ENCODE measurements at places on chromosomes 1 and 21. TPM values are rescaled to one million over a fixed set of nuclear protein-coding genes. Genes with fewer than 3 reads are reported as not detected.

Gene GRIK1
- total RNA-seq, result not detected

Gene NECTIN4
- total RNA-seq, result 0.33 TPM

Gene ID3
- total RNA-seq, result 9.9 TPM

GRCh38 chr1:211643324-211644212 lies 31.9 kb downstream of the NEK2 start:
- DNase-seq, result no peak
- no peak overlapping the region for H3K27ac ChIP-seq
- H3K4me1 ChIP-seq, result peaks cover 7% of the 10 kb centered on the region
- no peaks in the 10 kb centered on the region for H3K27me3 ChIP-seq
- no peaks in the 10 kb centered on the region for H3K36me3 ChIP-seq

DNA sequence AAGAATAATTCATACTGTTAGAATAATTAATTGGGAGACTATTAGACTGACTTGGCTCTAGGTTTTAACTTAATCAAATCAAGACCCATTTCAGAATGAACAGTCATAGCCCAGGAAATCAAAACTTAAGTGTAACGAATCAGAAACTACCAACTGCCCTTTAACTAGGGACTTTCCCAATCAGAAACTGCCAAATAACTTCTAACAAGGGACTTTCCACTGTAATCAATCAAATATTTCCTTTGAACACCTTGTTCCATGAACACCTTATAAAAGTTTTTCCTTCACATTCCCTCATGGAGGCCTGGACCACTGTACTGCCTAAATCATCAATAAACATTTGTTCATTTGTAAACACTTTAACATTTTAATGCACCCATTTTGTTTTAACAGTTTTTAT lies 1054.7 kb upstream of the TMPRSS15 start:
- no peaks in the 10 kb centered on the region for H3K27me3 ChIP-seq
- H3K27ac ChIP-seq, result no peak overlapping the region
- no peaks in the 10 kb centered on the region for H3K4me1 ChIP-seq
- no peaks in the 10 kb centered on the region for H3K36me3 ChIP-seq
- DNase-seq, result no peak

DNA sequence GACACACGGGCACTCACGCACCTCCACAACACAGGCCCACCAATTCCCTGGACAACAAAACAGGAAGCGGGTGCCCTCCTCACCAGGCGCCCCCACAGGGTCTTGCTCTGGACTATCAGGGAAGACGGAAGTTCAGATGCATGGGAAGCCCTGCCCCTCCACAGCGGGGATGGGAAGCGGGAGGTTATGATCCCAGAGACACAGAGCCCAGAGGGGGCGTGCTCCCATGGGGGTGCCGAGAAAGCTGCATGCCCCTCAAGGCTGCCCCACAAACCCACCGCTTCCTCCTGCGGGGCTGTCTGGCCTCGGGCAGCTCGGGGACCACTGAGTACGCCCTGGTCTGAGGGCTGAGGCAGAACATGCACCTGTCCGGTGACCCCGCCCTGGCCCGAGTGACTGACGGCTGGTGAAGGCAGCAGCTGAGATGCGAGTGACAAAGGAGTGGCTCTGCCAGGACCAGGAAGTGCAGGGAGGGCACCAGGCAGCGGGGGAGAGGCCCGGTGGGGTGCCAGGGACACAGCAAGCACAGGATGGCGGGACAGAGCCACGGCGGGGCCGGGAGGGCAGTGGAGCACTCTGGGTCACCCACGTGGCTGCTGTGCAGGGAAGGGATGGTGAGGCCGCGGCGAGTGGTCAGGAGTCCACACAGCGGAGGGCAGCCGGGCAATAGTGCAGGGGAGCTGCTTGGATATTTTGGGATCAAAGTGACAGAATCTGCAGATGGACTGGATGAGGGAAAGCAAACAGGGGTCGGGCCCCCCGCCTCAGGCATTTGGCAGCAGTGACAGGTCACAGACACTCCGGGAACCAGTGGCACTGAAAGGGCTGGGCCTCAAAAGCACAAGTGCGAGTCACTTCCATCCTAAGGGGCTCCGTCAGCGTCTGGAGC lies 18.6 kb downstream of the NADK start:
- H3K27me3 ChIP-seq, result no peaks in the 10 kb centered on the region
- DNase-seq, result no peak
- H3K4me1 ChIP-seq, result no peaks in the 10 kb centered on the region
- no peak overlapping the region for H3K4me3 ChIP-seq
- H3K36me3 ChIP-seq, result peaks cover 33% of the 10 kb centered on the region
- no peak overlapping the region for H3K27ac ChIP-seq

GRCh38 chr1:43317817-43318471 lies 17.2 kb downstream of the TIE1 start:
- no peaks in the 10 kb centered on the region for H3K27me3 ChIP-seq
- no peaks in the 10 kb centered on the region for H3K4me1 ChIP-seq
- peak; percentile 55 for DNase-seq
- H3K36me3 ChIP-seq, result no peaks in the 10 kb centered on the region
- no peak overlapping the region for H3K27ac ChIP-seq

DNA sequence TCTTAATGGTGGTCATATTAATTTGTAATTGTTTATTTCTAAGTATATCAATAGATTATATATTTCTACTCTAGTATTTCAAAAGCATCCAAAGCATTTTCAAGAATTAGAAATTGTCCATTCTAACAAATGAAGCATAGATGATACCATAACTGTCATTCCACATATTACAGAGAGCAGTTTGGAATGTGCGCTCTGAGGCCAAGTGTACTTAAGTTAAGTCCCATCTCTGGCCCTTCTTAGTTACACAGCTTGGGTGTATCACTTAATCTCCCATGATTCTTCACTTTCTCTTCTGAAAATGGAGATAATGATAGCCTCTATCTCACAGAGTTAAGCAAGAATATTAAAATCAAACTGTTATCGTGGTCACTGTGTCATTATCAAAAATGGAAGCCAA lies 281.1 kb downstream of the MRPL39 start:
- H3K36me3 ChIP-seq, result no peaks in the 10 kb centered on the region
- H3K27me3 ChIP-seq, result no peaks in the 10 kb centered on the region
- DNase-seq, result no peak
- no peak overlapping the region for H3K4me3 ChIP-seq

- H3K4me1 ChIP-seq, result no peaks in the 10 kb centered on the region
- H3K27me3 ChIP-seq, result no peaks in the 10 kb centered on the region
- DNase-seq, result peak; percentile 98
- H3K36me3 ChIP-seq, result no peaks in the 10 kb centered on the region
- no peak overlapping the region for H3K4me3 ChIP-seq
Observed at GRCh38 chr1:234553240-234554188, 56.5 kb downstream of the IRF2BP2 start.

DNA sequence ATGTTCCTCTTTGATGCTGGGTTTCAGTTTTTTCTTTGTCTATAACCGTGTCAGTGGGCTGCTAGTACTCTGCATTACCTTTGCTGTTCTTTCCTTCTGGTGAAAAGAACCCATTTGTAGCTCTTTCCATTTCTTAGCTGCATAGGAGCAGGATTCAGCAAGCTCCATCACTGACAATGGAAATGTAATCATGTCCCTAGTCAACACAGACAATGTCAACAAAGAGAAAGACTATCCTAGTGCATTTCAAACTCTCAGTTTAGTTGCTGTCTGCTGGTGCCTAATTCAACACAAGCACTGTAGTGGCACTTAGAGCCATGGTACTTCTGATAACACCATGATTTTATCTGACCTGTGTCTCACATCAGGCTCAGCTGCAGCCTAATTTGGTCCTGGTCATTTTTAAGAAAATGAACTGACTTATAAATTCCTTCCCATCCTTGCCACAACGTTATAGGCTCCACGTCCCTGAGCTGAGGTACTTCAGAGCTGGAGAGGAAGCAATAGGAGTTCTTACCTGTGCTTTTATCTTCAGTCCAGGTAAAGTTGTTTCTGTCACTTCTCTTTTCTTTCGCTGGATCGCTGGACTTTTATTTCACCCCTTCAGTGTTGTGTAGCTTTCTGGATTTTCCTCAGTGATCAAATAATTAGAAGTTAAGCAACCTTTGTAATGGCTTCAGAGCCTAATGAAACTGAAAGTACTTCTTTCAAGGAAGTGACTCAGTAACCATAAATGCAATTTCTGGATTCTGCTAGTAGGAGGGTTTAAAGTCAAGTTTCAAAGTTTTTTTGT lies at the start of gene GBP3:
GBP3 (minus strand) TSS at position 700 of the 793 bp plus-strand sequence. CDS start 2,145 bp downstream, outside the sequence.
- peaks cover 3% of the 10 kb centered on the region for H3K36me3 ChIP-seq
- H3K4me1 ChIP-seq, result peaks cover 6% of the 10 kb centered on the region

GRCh38 chr1:232985882-232986526 lies 35.6 kb downstream of the NTPCR start:
- no peaks in the 10 kb centered on the region for H3K27me3 ChIP-seq
- no peak for DNase-seq
- H3K4me3 ChIP-seq, result no peak overlapping the region
- no peak overlapping the region for H3K27ac ChIP-seq
- H3K36me3 ChIP-seq, result no peaks in the 10 kb centered on the region
- H3K4me1 ChIP-seq, result no peaks in the 10 kb centered on the region

GRCh38 chr1:209759829-209760359 lies 4.0 kb downstream of the TRAF3IP3 start:
- DNase-seq, result no peak
- no peak overlapping the region for H3K27ac ChIP-seq

All from fibroblast of lung (primary cell).